Stimulated activated CD4-positive, alpha-beta T cell treated with anti-CD3 and anti-CD28 coated beads, Interleukin-15, amount 100 ng/mL, for 1 hour (primary cell): ENCODE measurements at places on chromosomes 4 and X.

GRCh38 chr4:148565801-148566200 lies 123.6 kb upstream of the NR3C2 start:
- DNase-seq, result no peak

DNA sequence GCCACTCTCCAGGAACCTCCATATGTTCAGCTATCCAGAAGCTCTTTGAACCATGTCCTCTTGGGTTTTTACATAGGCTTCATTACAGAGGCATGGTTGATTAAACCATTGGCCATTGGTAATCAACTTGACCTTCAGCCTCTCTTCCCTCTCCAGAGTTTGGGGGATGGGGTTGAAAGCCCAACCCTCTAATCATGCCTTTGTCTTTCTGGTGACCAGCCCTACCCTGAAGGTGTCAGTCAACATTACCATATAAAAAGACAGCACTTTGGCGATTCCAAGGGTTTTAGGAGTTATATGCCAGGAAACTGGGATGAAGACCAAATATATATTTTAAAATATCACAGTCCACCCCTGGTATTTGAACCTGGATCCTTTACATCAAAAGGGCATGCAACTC lies 222.5 kb downstream of the CHIC1 start:
- no peak for DNase-seq

DNA sequence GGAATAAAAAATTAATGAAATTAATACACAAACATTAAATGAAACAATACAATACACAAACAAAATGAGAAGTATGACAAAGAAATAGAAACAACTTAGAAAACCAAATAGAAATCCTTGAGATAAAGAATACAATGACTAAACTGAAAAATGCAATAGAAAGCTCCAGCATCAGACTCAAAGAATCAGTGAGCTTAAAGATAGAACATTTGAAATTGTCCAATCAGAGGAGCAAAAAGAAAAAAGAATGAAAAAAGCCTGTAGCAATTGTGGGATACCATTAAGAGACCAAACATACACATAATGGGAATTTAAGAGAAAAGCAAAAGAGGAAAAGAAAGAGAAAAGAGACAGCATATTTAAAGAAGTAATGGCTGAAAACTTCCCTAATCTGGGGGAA lies 25.7 kb downstream of the EMCN start:
- DNase-seq, result no peak

DNA sequence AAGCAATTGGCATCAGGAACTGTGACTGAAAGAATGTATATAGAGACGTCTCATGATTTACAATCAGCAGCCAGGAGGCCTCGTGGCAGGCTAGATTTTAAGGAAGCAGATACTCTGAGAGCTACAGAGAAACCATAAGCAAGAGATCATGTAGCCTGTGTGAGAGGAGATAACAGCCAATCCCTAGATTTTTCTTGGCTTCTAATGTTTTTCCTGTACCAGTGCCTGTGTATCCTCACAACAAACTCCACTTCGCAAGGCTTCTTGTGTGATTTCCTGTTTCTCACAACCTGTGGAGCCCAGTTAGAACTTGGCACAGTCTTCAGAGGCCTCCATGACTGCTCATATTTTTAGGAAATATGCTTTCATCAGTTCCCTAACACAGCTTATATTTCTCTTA lies 147.9 kb downstream of the PTCHD1 start:
- no peak for DNase-seq

- no peak for DNase-seq
These were observed 6.0 kb upstream of the TEX13A start for GRCh38 chrX:105226499-105226898.
